ENCODE measurements at places on chromosomes 12 and 14.
A peak's percentile ranks its signal among the peaks of the same experiment; 100 is the strongest.

GRCh38 chr12:99027461-99027860 lies 382.4 kb downstream of the APAF1 start:
- DNase-seq, result no peak

- DNase-seq, result no peak
Observed at GRCh38 chr12:58966939-58967338, 46.6 kb upstream of the LRIG3 start.

DNA sequence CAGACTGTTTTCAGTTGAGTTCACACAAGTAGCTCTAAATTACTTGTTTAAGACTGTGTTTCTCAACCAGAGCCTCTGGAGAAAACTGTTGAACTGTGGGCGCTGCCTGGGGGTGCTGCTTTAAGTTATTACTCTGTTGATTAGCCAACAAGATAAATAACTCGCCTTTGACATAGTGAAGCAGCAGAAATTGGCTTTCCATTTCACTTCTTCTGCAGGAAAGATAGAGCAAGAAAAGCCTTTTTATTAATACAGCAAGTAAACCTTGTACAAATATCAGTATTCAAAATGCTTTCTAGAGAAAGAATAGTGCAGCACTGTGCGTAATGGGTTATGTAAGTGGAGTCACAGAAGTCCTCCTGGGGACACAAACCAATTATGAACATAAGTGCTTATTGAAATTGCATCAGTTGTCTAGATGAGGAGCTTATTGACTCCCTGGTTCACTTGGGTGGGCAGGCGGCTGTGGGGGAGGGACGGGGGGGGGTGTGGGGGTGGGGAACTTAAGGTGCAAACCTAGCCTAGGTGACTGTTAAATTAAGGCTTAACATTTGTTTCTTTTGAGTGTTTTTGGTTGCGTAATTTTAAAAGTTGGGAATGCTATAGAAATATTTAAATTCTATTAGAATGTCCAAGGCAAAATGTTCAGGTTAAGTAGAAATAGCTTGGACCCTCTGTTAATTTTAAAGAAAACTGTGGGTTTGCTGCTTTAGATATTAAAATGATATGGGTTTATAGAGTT lies 6.3 kb downstream of the FRS2 start:
- DNase-seq, result peak; percentile 17

DNA sequence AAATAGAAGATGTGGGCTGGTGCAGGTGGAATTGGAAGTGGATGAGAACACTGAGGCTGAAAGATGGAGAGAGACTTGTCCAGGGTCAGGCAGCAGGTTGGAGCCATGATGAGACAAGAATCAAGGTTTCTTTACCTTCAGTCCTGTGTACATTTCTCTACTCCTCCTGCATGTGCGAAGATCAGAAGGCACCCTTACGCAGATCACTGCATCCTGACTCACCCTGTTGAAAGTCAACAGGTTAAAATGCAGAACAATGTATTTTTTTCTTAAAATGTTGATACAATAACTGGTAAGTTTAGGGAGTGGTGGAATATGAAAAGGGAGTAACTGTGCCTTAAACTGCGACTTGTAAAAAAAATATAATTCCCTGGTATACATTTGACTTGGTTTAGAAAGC lies 47.8 kb downstream of the TESPA1 start:
- DNase-seq, result no peak

DNA sequence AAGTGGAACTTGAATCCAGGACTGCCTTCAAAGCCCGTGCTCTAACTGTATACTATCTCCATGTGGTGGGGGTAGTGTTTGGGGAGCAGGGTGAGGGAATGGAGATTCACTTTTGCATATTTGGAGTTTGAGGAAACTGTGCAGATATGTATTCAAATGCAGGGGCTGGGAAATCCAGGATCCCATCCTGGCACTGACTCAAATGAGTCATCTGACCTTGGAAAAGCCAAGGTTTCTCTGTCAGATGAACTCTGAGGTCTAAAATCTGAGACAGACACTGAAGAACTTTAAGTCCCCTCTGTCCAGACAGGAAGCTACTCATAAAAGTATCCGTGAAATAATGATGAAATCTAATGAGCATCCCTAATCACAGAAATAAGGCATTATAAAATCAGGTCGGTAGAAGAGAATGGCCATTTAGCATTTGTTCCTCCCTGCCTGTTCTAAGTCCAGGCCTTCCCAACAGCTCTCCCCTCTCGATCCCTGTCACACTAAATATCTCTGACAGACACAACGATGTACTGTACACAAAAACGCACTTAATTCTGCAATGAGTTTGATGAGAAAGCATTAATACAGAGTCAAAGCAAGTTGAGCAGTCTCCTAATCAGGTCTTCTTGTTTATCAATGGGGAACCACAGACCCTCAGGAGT lies 14.4 kb downstream of the NIN start:
- DNase-seq, result no peak

GRCh38 chr12:114729731-114730130 lies 45.8 kb upstream of the TBX3 start:
- DNase-seq, result no peak

GRCh38 chr12:58341791-58342190 lies 400.4 kb downstream of the ATP23 start:
- peak; percentile 29 for DNase-seq
